ENCODE measurements at places on chromosomes 7 and 10.

DNA sequence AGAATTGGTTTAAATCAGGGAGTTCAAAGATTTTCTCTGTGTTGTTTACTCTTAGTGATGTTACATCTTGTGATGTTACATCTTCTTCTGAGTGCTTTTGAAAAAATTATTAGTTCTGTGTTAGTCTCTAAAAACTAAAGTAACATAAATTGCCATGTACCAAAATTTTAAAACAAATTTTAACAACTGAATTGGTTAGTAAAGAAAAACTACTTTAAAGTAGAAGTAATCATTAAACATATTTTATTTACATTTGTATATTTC, 5.2 kb upstream of the IGF2BP3 start:
- no peak for DNase-seq

DNA sequence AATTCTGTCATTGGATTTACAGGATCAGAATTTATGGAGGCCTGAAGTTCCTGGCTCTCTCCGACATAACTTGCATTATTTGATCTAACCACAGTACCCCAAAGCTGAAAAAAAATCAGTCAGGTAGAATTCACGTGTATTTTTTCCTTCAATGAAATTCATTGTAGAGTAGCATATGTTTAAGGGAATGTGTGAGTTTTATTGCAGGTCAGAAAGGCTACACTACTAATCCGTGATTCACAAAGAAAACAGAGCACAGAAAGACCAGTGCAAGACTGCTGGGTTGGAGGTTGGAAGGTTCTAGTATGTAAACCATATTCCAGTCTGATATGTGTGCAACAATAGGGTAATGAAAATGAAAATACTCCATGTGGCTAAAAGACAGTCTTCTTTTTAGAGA, 247.0 kb upstream of the FERD3L start:
- DNase-seq: no peak

- no peak for DNase-seq
Measured at GRCh38 chr10:29217292-29217738, 71.6 kb upstream of the LYZL1 start.

- peak; percentile 63 for DNase-seq
Measured at GRCh38 chr10:101859530-101859929, 15.9 kb upstream of the KCNIP2 start.

DNA sequence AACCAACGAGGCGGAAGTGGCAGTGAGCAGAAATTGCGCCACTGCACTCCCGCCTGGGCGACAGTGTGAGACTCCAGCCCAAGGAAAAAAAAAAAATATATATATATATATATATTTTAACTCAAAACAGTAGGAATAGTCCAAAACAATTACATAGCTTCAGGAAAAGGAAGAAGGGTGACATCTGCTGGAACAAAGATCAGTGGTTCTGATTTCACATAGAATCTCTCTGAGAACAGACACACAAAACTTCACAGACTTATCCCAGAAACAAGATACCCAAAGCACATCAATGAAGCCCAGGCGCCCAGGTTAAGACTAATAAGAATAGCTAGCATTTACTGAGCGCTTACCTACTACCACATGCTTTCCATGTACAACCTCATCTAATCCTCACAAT, 45.0 kb downstream of the DNMBP start:
- no peak for DNase-seq

DNA sequence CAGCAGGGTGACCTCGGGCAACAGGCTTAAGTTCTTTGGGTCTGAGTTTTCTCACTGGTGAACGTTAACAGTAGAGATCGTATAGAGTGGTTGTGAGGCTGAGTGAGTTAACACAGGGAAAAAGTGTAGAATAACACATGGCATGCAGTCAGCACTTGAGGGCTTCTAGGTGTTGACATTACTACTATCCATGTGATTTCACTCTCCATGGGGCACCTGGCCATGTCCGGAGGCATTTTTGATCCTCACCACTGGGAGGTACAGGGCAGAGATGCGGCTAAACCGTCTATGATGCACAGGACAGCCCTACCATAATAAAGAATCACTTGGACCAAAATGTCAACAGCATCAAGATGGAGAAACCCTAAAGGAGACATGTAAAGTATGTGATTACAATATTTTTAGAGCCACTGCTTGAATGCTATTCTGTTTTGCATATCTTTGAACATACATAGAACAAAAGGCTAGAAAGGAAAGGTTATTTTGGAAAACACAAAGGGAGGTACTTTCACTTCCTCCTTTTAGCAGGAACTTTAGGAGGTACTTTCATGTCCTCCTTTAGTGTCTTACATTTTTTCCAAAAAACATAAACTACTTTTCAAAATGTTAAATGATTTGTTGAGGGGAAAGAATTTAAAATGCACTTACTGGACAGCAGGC, 44.3 kb downstream of the NOD1 start:
- DNase-seq: no peak

- DNase-seq: no peak
Measured at GRCh38 chr10:6226216-6226615, 23.5 kb downstream of the PFKFB3 start.

GRCh38 chr7:32673275-32673983, 178.1 kb downstream of the AVL9 start:
- no peak for DNase-seq

- peak; percentile 20 for DNase-seq
Measured at GRCh38 chr10:78991187-78991586, 77.6 kb upstream of the ZMIZ1 start.

DNA sequence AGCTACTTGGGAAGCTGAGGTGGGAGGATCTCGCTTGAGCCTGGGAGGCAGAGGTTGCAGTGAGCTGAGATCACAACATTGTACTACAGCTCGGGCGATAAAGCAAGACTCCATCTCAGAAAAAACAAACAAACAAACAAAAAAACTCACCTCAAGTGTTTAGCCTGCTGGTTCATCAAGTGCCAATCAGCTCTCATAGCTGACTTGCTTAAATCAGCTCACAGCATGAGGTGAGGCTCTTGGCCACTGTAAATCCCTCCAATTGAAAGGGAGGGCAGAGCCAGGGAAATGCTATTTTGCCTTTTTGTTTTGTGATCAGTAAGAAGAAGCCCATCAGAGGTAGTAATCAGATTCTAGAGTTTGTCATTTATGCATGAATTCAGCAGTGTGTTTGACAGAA, 112.3 kb downstream of the RAB11FIP2 start:
- no peak for DNase-seq

DNA sequence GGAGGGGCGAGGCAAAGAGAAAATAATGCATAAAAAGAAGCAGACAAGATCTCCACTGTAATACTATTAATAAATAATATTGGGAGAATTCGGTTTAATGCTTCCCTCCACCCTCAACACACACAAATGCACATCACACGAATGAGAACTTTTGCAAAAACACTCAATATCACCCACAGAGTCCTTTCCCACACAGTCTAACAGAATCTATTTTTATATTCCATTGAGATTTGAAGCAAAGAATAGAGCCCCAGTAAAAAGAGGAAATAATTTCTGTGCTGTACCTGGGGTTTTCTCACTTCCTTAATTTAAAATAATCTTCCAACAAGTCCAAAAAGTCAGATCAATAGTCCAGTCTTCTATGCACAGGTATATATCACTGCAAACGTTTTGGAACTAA, 17.0 kb downstream of the PIK3AP1 start:
- peak; percentile 45 for DNase-seq

DNA sequence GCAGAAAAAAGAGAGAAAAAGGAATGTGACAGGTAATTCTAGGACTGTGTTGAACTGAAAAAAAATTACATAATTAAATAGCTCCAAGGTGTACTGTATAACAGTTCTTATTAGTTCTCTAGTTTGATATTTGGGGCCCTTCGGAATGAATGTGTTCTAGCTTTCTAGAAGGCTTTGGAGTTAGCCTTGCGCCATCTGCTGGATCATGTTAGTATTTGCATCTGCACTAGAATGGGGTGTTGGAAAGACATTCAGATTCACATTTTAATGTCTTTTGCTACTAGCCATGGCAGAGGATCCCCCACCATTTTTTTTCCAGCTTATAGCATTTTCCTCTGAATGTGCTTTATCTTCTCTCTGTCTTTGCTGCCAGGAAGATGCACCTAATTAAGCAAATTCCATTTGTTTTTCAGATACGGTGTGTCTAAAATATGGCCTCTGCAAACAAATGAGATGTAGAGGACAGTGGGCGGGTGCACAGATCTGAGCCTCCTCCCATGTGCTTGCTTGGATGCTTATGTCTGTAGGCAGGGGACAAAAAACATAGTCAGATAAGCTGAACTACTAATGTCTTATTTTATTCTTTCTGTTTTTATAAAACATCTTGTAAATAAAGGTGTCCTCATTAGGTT, 238.5 kb downstream of the PHF14 start:
- peak; percentile 79 for DNase-seq

GRCh38 chr10:12508165-12508564, 158.8 kb downstream of the CAMK1D start:
- DNase-seq: no peak

GRCh38 chr7:888081-889024, 12.0 kb downstream of the GET4 start:
- DNase-seq: no peak

GRCh38 chr10:81019029-81019890, 481.6 kb downstream of the SH2D4B start:
- peak; percentile 73 for DNase-seq

GRCh38 chr10:17176091-17176490, 25.4 kb downstream of the TRDMT1 start:
- no peak for DNase-seq

DNA sequence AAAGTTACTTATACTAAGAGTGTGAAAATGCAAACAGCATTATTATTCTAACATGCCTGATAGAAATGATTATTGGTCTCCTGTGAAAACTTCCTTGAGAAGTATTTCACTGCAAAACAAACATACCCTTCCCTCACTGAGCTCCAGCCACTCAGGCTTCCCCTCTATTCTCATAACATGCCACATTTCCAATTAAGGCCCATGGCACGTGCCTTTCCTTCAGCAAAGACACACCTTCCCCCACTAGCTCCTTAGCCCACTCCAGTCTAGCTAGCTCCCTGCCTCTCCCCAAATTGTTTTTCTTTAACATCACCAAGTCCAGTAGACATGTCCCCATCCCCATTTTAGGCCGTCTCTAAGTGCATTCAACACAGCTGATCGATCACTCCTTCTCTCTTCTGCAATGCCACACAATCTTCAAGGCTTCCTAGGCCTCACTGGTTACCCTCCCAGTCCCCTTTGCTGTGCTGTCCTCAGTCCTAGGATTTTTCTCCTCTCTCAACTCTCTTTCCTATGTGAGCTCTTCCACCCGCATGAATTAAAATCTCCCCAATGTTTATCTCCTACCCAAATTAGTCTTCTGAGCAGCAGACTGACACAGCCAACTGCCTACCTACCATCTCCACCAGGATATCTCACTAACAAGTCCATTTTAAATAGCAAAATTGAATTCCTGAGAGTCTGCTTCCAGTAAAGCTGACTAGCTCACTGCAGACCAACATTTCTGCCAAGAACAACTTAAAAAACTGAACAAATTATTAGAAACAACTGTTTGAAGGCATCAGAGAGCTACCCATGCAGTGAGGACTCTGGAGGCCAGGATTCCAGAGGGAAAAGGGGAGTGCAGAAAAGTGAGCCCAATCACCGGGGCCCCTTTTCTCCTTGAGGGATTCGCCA, 11.9 kb downstream of the CYTH3 start:
- DNase-seq: no peak

- DNase-seq: peak; percentile 50
Measured at GRCh38 chr7:130947792-130948580, 214.0 kb upstream of the KLF14 start.

DNA sequence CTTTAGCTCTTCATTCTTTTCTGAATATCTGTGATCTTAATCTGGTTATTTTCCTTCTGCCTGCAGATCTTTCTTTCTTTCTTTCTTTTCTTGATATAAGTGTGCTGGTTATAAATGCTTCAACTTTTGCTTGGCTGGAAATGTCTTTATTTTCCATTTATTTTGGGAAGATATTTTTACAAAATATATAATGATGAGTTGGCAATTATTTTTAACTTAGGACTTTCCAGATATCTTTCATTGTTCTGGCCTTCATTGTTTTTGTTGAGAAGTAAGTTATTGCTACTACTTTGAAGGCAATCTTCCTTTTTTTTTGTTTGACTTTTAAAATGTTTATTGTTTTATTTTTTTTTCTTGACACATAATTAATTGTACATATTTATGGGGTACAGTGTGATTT, 75.3 kb downstream of the ZNF503 start:
- DNase-seq: no peak

DNA sequence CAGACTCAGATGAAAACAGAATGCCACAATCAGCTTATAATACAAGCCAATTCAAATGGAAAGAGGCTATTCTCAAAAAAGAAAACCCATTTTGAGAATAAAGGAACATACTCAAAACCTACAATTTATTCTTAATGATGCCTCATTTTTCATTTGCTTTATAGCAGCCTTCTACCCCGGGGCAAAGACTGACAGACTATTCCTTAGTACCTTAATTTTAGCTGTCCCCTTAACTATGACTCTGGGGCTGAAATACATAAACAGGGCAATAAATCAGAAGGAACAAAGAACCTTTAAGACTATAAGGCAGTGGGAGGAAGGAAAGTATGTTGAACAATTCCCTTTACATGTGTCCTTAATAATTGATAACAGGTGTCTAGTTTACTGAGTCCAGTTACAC, 76.8 kb downstream of the TMEM106B start:
- no peak for DNase-seq

- no peak for DNase-seq
Measured at GRCh38 chr7:44965441-44965903, 13.3 kb downstream of the MYO1G start.

DNA sequence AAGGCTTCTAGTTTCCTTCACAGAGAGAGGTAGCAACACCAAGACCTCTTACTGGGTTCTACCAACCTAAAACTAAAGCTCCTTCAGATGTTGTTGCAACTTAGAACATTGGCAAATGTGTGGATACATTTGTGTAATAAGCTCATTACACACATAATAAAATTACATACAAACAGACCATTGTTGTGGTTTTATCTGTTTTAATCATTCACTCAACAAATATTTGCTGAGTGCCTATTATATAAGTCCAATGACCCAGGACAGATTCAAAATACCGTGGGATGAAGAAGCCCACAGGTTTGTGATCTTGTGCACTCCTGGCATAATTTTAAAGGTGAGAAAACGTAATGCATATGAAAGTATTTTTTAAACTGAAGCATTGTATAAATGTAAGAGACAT, 160.4 kb upstream of the NPVF start:
- no peak for DNase-seq

- no peak for DNase-seq
Measured at GRCh38 chr10:128061306-128062300, 64.6 kb downstream of the MKI67 start.

- no peak for DNase-seq
Measured at GRCh38 chr10:69214666-69215131, 5.4 kb upstream of the HKDC1 start.
